ENCODE measurements at places on chromosomes 5 and 9. TPM values are rescaled to one million over a fixed set of nuclear protein-coding genes. Genes with fewer than 3 reads are reported as not detected.

PCDHA7 gene
- total RNA-seq: not detected

RARS1 gene
- 57.6 TPM for total RNA-seq

CAST gene
- total RNA-seq: 176 TPM

HK3 gene
- 0.30 TPM for total RNA-seq

FAM163B gene
- not detected for total RNA-seq

GRCh38 chr9:5122516-5122915, 62.9 kb downstream of the INSL6 start:
- no peak for DNase-seq

DNA sequence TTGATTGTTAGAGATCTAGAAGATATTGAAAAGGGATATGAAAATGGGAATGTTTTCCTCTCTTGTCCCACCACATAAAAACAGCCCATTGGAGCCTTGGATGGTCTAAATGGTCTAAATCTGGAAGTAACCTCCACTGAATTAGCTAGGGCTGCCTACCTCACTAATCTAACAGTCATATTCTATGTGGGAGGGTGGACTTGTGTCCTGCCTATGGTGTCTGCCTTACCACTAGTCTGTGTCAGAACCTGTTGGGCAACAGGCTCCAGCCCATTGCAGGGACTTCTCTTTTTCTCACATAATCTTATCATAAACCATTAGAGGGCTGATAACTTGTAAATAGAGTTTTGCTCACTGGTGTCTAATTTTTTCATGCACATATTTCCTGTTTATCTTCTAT, 548.8 kb upstream of the CDH18 start:
- no peak for DNase-seq

DNA sequence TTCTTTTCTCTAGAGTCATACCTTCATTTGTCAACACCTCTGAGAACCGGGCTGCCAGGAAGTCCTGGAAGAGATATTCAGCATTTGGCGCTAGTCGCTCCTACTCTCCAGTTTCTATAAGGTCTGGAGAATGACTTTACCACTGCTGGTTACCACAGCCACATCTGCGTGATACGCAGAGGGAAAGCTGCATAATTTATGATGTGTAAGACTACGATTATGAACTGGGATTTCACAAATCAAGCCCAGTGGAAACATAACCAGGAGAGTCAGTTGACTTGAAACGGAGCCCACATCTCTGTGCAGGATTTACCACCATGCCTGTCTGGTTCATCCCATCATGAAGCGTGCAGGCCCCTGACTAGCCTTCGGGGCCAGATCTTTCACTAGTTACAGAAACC, 72.6 kb downstream of the FGF1 start:
- DNase-seq: no peak

GRCh38 chr9:106637486-106637885, 225.5 kb upstream of the ZNF462 start:
- no peak for DNase-seq

GRCh38 chr5:53219610-53220009, 110.1 kb upstream of the MOCS2 start:
- no peak for DNase-seq

- no peak for DNase-seq
These were observed 14.7 kb downstream of the CEP72 start for GRCh38 chr5:626850-627249.

- DNase-seq: no peak
These were observed 1202.1 kb downstream of the PTPRD start for GRCh38 chr9:9410736-9411135.

GRCh38 chr5:80804332-80804731, 149.5 kb upstream of the DHFR start:
- DNase-seq: no peak

DNA sequence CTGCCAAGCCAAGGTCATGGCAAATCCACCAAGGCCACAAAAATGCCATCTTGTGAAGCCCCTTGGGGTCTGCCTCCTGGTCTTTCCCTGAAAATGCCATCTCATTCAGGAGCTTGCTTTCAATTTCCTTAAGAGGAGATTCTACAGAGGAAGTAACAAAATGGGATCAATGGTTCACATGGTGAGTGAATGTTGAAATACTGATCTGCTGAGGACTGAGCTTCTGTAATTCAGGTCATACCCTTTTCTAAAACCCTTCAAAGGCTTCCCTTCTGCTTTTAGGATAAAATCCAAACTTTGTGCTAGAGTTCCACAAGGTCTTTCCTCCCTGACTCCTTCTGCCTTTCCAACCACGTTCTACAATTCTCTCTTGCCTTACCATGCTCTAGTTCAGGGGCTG, 24.7 kb upstream of the NR3C1 start:
- no peak for DNase-seq

DNA sequence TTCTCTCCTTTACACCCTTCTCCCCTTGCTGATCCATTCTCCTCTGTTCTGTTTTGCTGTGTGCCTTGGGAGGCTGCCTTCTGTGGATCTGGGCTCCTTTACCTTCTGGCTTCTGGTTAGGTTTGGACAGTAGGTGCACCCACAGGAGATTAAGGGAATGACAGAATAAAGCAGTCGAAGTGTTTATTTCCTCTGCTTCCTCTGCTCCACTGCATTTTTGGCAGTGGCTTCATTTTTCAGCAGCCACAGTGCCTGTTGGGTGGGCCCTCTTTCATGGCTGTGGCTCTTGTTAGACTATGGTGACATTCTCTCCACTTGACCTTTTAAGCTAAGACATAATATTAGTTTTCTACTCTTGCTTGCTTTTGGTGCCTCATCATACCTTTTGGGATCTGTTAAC, 144.1 kb downstream of the CCDC171 start:
- no peak for DNase-seq

All from T-cell (primary cell).